ENCODE measurements at places on chromosomes 4 and X. TPM values are rescaled to one million over a fixed set of nuclear protein-coding genes. Genes with fewer than 3 reads are reported as not detected.

CXorf49 gene
- not detected for total RNA-seq

C1QTNF7 gene
- 0.89 TPM for total RNA-seq

CLCN4 gene
- total RNA-seq = under 0.01 TPM

ZAR1 gene
- not detected for total RNA-seq

PNMA3 gene
- not detected for total RNA-seq

COL25A1 gene
- total RNA-seq = not detected

HNRNPDL gene
- 125 TPM for total RNA-seq

TAB3 gene
- total RNA-seq = 9.0 TPM

WNK3 gene
- 0.18 TPM for total RNA-seq

MAGEB1 gene
- not detected for total RNA-seq
